ENCODE measurements at places on chromosomes 1 and 21. TPM values are rescaled to one million over a fixed set of nuclear protein-coding genes. Genes with fewer than 3 reads are reported as not detected.
A peak's percentile ranks its signal among the peaks of the same experiment; 100 is the strongest.

- H3K36me3 ChIP-seq, result peaks cover 31% of the 10 kb centered on the region
- H3K27ac ChIP-seq, result no peak overlapping the region
- H3K4me3 ChIP-seq, result no peak overlapping the region
- DNase-seq, result no peak
- H3K4me1 ChIP-seq, result peaks cover 40% of the 10 kb centered on the region
These were observed 29.8 kb downstream of the SLC2A1 start for GRCh38 chr1:42928859-42929258.

- no peak overlapping the region for H3K4me3 ChIP-seq
- no peaks in the 10 kb centered on the region for H3K36me3 ChIP-seq
- H3K27me3 ChIP-seq, result no peaks in the 10 kb centered on the region
- H3K4me1 ChIP-seq, result no peaks in the 10 kb centered on the region
- peak; percentile 13 for DNase-seq
- no peak overlapping the region for H3K27ac ChIP-seq
These were observed 15.8 kb downstream of the SYNJ1 start for GRCh38 chr21:32712043-32712442.

DNA sequence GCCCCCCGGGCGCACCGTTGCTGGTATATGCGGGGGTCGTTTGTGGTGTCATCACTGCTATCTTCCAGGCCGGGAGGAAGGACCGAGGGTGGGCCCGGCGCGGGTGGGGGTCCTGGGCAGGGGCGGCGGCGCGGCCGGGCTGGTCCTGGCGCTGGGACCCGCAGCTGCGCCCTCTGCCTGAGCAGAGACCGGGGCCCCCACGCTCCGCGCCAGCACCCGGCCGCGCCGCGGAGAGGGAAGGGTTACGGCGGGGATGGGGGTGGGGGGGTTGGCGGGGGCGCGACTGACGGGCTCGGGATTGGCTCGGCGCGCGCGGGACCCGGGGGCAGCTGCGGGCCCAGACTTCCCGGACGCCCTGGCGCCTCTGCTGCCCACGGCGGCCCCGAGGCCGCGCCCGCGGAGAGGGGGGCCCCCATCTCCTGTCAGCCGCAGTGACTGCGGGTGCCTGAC is 13.8 kb upstream of the SAMD11 start:
- peak overlapping the region; percentile 34 for H3K4me3 ChIP-seq
- DNase-seq, result no peak
- peaks cover 48% of the 10 kb centered on the region for H3K4me1 ChIP-seq
- no peak overlapping the region for H3K27ac ChIP-seq
- H3K27me3 ChIP-seq, result no peaks in the 10 kb centered on the region

DNA sequence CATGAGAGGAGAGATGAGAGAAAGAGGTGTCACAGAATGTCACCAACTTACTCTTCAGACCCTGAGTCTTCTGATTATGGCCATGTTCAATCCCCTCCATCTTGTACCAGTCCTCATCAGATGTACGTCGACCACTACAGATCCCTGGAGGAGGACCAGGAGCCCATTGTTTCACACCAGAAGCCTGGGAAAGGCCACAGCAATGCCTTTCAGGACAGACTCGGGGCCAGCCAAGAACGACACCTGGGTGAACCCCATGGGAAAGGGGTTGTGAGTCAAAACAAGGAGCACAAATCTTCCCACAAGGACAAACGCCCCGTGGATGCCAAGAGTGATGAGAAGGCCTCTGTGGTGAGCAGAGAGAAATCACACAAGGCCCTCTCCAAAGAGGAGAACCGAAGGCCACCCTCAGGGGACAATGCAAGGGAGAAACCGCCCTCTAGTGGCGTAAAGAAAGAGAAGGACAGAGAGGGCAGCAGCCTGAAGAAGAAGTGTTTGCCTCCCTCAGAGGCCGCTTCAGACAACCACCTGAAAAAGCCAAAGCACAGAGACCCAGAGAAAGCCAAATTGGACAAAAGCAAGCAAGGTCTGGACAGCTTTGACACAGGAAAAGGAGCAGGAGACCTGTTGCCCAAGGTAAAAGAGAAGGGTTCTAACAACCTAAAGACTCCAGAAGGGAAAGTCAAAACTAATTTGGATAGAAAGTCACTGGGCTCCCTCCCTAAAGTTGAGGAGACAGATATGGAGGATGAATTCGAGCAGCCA is 8.0 kb downstream of the ELOA start:
- H3K36me3 ChIP-seq, result peaks cover 83% of the 10 kb centered on the region
- H3K27me3 ChIP-seq, result no peaks in the 10 kb centered on the region
- H3K27ac ChIP-seq, result peak overlapping the region; percentile 15

- no peaks in the 10 kb centered on the region for H3K36me3 ChIP-seq
- H3K4me3 ChIP-seq, result no peak overlapping the region
- no peak for DNase-seq
- H3K4me1 ChIP-seq, result no peaks in the 10 kb centered on the region
- no peaks in the 10 kb centered on the region for H3K27me3 ChIP-seq
These were observed 80.6 kb upstream of the HMCN1 start for GRCh38 chr1:185653615-185654014.

DNA sequence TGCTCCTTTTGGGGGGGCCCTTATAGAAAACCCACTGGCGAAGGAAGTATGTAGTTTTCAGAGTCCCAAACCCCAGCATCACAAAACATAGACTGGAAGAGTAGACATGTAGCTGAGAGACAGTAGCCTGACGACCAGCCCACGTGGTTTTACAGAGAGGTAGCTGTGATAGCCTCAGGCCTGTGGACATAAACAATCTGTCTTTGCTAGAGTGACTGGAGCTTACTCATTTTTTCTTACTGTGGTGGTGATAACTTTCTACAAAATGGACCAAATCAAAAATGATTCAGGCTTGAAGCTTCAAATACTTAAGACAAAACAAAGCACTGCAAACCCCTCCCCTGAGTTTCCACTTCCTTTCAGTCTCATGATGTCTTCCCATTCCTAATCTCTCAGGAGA is 497.0 kb downstream of the RWDD3 start:
- no peaks in the 10 kb centered on the region for H3K4me1 ChIP-seq
- H3K36me3 ChIP-seq, result no peaks in the 10 kb centered on the region
- H3K4me3 ChIP-seq, result no peak overlapping the region
- no peaks in the 10 kb centered on the region for H3K27me3 ChIP-seq
- no peak overlapping the region for H3K27ac ChIP-seq

DNA sequence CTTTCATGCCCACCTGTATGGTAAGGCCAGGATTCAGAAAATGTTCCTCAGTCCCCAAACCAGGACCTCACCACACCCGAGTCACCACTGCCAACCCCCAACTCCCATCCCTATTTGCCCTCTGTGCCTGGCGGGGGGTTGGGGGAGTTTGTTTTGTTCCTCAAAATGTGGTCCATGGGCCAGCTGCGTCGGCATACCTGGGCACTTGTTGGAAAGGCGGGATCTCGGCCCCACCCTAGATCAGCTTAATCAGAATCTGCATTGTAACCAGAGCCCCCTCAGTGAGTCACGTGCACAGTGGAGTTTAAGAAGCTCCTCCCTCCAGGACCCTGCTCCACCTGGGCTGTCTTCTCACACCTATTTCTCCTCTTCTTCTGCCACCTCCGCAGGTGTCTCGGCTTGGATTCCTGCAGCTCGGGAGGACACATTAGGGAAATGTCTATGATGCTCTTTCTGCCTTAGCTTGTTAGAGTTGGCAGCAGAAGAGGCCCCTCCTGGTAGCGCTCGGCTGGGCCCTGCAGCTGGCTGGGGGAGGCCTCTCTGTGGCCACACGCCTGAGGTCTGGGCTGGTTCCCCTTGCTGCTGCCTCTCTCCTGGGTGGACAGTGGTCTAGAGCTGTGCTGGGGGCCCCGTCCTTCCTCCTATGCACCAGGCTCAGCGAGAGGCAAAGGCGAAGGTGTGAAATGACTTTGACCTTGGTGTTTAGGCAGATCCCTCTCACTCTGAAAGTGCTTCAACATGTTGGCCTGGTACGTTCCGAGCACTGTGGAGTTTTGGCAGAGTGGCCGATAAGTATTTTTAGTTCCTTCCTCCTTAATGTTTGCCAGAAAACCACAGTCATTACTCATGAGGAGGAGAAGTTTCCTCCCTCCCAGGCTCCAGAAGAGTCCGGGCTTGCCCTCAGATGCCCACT is 41.8 kb upstream of the CAMTA1 start:
- H3K27ac ChIP-seq, result peak overlapping the region; percentile 89
- no peaks in the 10 kb centered on the region for H3K27me3 ChIP-seq
- H3K4me3 ChIP-seq, result no peak overlapping the region
- H3K4me1 ChIP-seq, result peaks cover 10% of the 10 kb centered on the region
- peak; percentile 68 for DNase-seq
- H3K36me3 ChIP-seq, result no peaks in the 10 kb centered on the region

DNA sequence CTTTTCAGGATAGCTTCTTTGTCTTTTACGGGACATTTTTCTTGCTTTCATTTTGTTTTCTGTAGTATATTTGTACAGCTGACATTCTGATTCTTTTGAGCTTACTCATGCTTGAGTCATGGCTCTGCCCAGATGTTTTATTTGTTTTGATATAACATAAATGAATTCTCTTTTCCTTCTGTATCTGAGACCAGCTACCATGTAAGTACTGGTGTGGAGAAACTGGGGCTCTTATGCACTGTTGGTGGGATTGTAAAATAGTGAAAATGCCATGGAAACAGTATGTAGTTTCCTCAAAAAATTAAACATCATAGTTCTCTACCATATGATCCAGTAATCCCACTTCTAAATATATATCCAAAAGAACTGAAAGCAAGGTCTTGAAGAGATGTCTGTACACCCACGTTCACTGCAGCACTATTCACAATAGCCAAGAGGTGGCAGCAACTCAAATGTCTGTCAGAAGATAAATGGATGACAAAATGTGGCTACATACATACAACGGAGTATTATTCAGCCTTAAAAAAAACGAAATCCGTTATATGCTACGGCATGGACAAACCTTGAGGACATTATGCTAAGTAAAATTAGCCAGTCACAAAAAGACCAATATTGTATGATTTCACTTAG is 61.4 kb downstream of the EIF2B3 start:
- H3K4me3 ChIP-seq, result no peak overlapping the region
- no peak for DNase-seq
- no peaks in the 10 kb centered on the region for H3K27me3 ChIP-seq
- no peaks in the 10 kb centered on the region for H3K36me3 ChIP-seq
- H3K4me1 ChIP-seq, result no peaks in the 10 kb centered on the region

DNA sequence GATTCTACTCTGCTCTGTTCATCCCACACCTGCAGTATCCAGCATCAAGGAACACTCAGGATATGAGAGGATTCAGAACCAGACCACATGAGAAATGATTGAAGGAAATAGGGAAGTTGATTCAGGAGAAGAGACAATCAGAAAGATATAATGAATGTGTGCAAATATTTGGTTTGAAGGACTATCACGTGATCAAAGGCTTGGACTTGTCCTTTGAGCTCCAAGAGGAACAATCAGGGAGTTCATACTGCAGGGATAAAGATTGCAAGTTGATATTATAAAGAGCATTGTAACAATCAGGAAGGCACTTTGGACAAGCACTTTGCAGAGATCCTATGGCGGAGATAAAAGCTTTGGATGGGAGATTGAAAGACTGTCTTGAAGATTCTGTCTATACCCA is 13.9 kb upstream of the PIGM start:
- H3K4me1 ChIP-seq, result peaks cover 6% of the 10 kb centered on the region
- DNase-seq, result no peak
- no peaks in the 10 kb centered on the region for H3K36me3 ChIP-seq
- H3K27ac ChIP-seq, result no peak overlapping the region

- peak overlapping the region; percentile 15 for H3K4me3 ChIP-seq
- H3K36me3 ChIP-seq, result peaks cover 4% of the 10 kb centered on the region
- peaks cover 15% of the 10 kb centered on the region for H3K4me1 ChIP-seq
- peak overlapping the region; percentile 43 for H3K27ac ChIP-seq
These were observed 42.8 kb downstream of the CNN3 start for GRCh38 chr1:94884106-94884505.

GRCh38 chr1:243667591-243667990 is 182.5 kb downstream of the AKT3 start:
- H3K27me3 ChIP-seq, result no peaks in the 10 kb centered on the region
- no peak overlapping the region for H3K27ac ChIP-seq
- no peaks in the 10 kb centered on the region for H3K4me1 ChIP-seq

GRCh38 chr1:94258873-94259331 is 21.5 kb upstream of the ARHGAP29 start:
- DNase-seq, result no peak
- H3K4me1 ChIP-seq, result no peaks in the 10 kb centered on the region
- no peak overlapping the region for H3K4me3 ChIP-seq
- no peaks in the 10 kb centered on the region for H3K36me3 ChIP-seq
- H3K27ac ChIP-seq, result peak overlapping the region; percentile 35
- H3K27me3 ChIP-seq, result no peaks in the 10 kb centered on the region

ABCA4 gene
- 0.37 TPM for total RNA-seq

S100A7 gene
- total RNA-seq, result not detected

KCNJ9 gene
- not detected for total RNA-seq

SERBP1 gene
- total RNA-seq, result 240 TPM

PLA2G2C gene
- not detected for total RNA-seq
